CD4-positive, alpha-beta T cell treated with Interleukin-2 at 100 ng/mL for 4 hours (primary cell): ENCODE measurements at places on chromosomes 3 and 15.
A peak's percentile ranks its signal among the peaks of the same experiment; 100 is the strongest.

- DNase-seq, result no peak
Measured at GRCh38 chr15:93362821-93363220, 273.8 kb upstream of the RGMA start.

DNA sequence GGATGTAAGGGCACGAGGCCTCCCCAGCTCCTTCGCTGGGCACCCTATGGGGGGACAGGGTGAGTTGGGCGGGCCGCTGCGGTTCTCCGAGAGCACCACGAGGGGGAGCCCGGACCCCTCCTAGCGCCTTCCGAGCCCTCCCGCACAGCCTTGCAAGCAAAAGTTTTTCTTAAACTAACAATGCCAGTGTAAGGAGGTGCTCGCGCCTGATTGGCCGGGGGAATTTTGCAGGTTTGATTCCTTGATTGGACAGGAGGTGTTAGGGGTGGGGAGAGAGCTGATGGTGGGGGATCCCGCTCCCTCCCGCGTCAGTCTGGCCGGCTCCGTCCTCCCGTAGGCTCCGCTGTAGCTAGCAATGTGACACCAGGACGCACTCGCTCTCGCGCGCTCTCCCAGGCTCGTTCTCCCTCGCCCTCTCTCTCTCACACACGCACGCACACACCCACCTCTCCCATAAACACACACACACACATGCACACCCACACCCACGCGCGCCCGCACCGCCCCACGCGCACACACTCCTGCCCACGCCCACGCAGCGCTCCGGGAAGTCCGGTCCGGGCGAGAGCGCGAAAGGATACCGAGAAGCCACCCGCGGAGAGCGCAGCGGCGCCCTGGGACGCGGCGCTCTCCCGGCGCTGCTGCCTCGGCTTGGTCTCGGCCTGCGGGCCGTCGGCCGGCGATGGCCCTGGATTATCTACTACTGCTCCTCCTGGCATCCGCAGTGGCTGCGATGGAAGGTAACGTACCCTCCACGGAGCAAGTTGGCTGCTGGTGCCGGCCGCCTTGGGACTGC lies at the start of gene EPHB1:
EPHB1 (plus strand) TSS at position 311 of the 796 bp plus-strand sequence.
- peak; percentile 46 for DNase-seq

DNA sequence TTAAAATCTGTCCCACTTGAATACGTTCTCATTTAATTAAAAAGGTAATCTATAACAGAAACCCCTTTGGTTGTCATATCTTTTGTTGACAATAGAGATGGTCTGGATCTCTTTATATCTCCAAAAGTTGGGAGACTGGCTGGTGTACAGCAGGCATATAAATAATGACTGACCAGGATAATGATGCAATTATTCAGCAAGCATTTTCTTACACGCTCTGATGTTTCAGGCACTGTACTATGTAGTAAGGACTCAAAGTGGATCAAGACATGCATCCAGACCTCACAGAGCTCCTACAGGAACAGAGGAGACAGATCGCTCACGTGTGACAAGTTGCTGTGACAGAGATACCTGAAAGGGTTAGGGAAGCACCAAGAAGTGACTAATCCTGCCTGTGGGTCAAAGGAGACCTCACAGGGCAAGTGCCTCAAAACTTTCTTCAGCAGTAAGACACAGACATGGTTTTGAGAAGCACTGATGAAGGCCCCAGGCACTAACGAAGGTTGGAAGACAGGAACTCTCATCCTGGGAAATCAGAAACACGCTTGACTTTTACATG lies 25.7 kb downstream of the VPS39 start:
- no peak for DNase-seq

- no peak for DNase-seq
Measured at GRCh38 chr15:82663186-82663600, 16.0 kb upstream of the CPEB1 start.

GRCh38 chr3:25433868-25434267 lies 5.8 kb downstream of the RARB start:
- DNase-seq, result no peak

DNA sequence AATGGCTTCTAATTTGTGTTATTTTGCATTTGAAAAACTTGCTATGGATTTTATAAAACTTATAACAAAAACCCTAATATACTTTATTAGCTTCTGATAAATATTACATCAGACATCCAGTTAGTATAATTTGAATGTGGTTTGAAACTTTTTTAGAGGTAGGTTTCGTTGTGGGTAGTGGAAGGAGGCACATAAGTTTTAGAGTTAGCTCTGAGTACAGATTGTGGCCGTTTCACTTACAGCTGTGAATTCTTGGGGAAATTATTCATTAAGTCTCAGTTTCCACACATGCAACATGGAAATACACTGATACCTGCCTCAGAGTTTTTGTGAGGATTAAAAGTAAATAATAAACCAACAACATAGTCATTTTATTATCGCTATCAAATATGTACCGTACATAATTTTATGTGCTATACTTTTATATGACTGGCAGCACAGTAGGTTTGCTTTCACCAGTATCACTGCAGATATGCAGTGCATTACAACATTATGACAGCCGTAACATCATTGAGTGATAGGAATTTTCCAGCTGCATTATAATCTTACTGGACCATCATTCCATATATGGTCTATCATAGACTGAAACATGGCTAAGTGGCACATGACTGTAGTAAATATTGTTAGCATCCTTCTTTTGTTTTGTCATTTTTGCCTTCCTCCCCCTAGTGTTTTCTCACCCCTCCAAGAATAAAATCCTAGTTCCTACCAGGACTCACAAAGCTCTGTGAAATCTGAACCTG lies 175.6 kb downstream of the AKAP13 start:
- no peak for DNase-seq

GRCh38 chr3:31354373-31354772 lies 178.4 kb upstream of the STT3B start:
- no peak for DNase-seq

- peak; percentile 77 for DNase-seq
Measured at GRCh38 chr3:10242182-10243065, 5.8 kb upstream of the TATDN2 start.

DNA sequence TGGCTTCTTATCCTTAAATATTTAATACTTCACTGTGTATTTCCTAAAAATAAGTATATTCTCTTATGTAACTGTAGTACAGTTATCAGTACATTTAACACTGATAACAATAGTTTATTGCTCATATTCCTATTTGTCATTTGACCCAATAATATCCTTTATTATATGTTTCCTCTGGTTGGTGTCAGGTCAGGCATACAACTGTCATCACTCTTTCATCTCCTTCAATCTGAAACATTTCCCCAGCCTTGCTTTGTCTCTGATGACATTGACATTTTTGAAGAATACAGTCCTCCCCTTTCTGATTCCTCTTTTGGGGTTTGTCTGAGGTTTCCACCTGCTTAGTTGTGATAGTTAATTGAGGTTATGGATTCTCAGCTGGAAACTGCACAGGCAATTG lies 27.8 kb downstream of the PLEKHO2 start:
- DNase-seq, result no peak
